ENCODE measurements at places on chromosomes 16 and 17.

GRCh38 chr17:49716668-49717364 lies 9.1 kb upstream of the SLC35B1 start:
- DNase-seq: no peak

GRCh38 chr16:80862160-80862705 lies 57.8 kb upstream of the CDYL2 start:
- DNase-seq: no peak

DNA sequence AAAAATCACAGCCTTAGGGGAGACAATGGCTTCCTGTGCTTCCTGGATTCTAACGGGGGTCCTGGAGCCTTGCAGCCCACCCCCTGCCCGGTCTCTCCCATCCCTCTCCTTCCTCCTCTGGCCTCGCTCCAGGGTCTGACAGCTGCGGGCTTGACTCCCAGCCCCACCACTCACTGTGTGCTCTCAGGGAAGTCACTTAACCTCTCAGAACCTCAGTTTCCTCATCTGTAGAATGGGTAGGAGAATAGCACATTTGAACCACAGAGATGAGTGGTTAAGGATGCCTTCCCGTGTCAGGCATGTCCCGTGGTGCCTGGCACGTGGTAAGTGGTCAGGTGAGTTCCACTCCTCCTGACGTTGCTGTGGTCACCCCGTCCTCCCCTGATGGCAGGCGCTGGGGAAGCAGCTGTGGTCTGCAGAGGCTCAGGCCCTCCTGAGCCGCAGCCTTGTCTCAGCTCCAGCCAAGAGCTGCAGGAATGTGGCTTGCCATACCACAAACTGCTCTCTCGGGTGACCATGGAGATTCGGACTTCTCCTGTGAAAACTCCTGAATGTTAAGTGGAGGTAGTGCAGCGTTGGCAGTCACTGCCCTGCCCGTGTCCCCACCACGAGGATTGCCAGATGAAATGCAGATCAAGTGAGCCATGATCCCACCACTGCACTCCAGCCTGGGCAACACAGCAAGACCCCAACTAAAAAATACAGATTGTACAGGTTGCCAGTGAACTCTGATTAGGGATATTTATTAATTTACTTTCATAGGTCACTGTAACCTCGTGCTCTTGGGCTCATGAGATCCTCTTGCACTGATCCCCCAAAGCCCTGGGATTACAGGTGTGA lies 85.7 kb downstream of the NT5M start:
- DNase-seq: no peak

DNA sequence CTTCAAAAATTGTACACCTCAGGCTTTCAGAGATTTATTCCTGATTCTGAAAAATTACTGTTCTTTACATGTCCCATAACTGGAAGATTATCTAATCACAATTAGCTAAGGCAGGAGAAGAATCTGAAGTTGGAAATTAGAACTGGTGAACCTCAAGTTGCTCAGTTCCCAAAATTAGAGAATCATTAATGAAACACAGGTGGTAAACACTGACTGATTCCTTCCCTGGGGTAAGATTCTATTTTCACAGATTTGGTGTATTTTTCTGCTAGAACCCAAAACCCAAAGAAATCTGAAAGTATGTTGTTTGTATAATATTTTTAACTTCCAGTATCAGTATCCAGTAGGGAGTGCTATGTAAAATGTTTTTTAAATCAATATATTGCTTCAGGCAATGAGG lies 25.7 kb downstream of the PHKB start:
- DNase-seq: no peak

- DNase-seq: no peak
Measured at GRCh38 chr17:58507123-58507634, 7.3 kb downstream of the MTMR4 start.

DNA sequence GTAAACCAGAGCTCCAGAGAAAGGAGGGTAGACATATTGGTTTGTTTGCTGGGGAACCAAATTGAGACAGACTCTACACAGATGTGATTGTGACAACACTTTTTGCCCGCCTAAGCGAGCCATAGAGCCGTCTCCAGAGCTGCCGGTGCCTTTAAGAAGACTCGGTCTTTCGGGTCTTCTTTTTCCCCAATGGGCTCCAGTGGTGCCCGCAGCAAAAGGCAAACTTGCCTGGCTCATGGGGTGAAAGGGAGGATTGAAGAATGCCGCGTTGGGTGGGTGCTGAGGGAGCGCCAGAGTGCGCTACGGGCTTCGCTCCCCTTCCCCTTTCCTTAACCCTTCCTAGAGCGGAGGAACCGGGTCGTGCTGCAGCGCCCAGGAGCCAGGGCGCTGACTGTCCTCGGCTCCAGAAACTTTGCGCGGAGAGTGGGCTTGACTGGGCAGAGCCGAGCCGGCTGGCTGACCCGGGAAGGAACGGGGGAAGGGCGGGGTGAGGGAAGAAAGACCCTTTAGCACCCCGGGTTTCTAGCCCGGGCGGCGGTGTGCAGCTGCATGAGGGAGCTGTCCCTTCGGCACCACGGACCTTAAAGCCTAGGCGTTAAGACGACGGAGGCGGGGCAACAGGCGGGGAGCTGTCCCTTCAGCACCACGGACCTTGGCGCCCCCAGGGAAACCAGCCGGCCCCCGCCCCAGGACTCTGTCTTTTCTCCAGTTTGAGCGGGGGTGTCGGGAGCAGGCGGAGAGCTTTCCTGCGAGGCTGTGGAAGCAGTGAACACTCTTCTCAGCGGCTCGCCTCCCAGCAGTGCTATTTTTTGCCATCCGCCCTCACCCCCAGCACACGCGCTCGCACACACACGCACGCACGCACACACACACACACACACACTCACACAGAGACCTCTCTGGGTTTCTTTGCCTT lies at the start of gene CACNG3:
TSS of gene CACNG3 (plus strand) at position 880 of the 916 bp plus-strand sequence. CDS start 420 bp downstream, outside the sequence.
- DNase-seq: no peak

Data from NCI-H774 (cell line).